ENCODE measurements at places on chromosomes 5 and 9.

DNA sequence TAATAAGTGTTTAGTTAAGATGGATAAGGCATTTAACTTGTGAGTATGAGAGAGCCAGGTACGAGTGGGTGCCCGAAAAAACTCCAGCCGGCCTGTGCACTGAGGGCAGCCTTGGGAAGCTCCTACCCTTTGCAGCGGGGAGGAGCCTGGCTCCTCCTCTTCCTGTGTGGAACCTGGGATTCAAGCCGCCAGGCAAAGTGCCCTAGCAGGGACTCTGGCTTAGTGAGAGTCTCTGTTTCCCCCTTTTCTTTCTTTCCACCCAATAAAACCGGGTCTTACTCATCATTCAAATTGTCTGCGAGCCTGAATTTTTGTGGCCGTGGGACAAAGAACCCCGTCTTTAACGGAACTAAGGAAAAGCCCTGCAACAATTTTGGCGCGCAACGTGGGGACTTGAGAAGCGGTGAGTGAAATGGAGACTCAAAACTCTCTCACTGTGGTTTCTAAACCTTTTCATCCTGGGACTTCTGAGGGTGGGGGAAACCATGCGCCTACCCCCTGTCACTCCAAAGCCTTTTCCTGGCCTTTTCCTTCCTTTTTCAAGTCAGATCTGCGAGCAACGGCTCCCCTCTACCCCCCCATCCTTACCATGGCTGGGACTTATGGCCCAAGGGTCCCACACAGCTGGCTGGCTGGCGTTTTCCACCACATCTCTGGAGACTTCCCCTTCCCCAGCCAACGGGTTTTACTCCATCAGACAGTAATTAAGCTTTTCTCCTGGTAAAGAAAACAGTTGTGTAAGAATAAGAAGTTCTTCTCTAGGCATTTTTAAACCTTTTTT is 535.7 kb upstream of the ACO1 start:
- DNase-seq, result no peak

- no peak for DNase-seq
These were observed 167.6 kb upstream of the MAP1B start for GRCh38 chr5:71939452-71940230.

DNA sequence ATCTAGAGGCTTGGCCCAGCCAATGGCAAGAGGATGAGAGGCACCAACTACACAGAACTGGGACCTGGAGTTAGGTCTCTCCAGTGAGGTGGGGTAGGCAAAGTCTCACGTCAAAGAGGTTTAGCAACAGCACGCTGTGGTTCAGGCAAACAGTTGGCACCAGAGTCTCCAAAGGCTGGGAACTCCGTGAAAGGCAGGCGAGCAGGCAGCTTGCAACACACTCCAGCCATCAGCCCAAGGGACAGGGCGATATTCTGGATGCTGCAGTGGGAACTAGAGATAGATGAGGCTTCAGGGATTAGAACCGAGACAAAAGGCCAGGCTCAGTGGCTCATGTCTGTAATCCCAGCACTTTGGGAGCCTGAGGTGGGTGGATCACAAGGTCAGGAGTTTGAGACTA is 129.1 kb downstream of the PDZD2 start:
- DNase-seq, result no peak

GRCh38 chr9:4308482-4308881 is 8.6 kb upstream of the GLIS3 start:
- DNase-seq, result no peak

DNA sequence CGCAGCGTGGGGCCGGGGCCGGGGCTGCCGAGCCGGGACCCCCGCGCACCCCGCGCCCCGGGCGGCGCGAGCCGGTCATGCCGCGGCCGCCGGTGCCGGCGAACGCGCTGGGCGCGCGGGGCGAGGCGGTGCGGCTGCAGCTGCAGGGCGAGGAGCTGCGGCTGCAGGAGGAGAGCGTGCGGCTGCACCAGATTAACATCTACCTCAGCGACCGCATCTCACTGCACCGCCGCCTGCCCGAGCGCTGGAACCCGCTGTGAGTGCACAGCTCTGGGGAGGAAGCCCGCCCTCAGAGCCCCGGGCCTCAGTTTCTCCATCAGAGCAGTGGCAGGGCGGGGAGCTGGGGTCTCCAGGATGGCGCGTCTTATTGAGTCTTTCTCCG is 335 bp downstream of the GALNT12 start:
- no peak for DNase-seq

DNA sequence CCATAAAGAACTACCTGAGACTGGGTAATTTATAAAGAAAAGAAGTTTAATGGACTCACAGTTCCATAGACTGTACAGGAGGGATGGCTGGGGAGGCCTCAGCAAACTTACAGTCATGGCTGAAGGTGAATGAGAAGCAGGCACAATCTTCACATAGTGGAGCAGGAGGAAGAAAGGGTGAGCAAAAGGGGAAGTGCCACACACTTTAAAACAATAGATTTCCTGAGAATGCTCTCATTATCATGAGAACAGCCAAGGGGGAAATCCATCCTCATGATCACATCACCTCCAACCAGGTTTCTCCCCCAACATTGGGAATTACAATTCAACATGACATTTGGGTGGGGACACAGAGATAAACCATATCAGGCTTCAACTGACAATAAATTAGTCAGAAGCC is 664.9 kb downstream of the TAF11L14 start:
- no peak for DNase-seq
